Left ventricle myocardium inferior (tissue), 1 donor: ENCODE measurements at places on chromosomes 11 and 22. TPM values are rescaled to one million over a fixed set of nuclear protein-coding genes. Genes with fewer than 3 reads are reported as not detected.
A peak's percentile ranks its signal among the peaks of the same experiment; 100 is the strongest.

Gene SGSM1
- 8.8 TPM for total RNA-seq

Gene LDHAL6A
- not detected for total RNA-seq

Gene FGF4
- not detected for total RNA-seq

GRCh38 chr11:877565-877964 is 33.0 kb downstream of the CHID1 start:
- no peak for DNase-seq

DNA sequence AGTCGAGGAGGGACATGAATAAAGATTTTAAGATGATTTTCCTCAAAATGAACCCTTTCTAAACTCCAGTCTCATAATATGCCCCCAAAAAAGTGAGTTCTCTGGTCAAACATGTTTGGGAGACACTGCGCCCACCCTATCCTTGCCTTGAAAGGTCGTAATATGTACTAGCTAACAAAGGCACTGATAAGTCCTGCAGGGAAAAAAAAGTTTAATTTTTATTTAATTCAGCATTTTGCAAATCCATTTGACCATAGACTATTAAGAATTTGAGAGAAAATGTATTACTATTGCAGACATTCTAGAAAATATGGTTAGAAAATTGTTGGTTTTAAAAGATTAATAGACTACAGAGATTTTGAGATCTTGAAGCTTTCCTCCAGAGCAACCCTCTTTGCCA is 120.6 kb upstream of the ASPHD2 start:
- DNase-seq = no peak

Gene KRTAP5-2
- not detected for total RNA-seq

DNA sequence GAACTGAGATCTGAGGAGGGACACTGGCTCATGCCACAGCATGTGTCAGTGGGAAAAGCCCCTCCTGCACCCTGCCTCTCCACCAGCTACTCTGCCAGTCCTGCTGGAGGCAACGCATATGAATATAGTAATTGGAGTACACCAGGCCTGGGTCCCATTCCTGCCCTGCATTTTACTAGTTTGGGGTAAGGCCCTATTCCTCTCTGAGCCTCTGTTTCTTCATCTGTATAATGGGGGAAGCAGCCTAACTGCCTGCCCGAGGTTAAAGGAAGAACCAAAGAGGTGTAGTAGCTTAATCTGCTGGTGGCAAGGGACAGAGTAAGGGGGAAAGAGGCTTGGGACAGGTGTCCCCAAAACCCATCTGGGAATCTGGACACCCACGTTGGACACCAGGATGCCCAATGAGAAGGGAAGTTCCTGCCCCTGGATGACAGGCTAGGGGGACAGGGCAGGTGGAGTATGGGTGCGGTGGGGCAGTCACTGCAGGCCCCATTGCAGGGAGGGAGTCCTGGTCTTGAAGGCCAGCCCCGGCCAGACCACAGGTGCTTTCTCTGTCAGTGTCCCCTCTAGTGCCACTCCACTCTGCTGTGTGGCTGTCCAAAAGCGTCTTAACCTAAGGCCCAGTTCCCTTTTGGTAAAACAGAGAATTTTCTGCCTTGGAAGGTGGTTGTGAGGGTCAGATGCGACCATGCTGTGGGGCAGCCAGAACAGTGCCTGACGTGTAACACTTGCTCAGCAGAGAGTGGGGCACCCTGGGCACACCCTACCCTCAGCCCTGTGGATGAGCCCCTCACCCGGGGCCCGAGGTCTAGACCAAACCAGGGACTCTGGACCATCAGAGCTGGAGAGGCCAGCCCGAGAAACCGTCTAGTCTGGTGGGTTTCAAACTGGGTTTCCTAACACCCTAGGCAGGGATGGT is 11.5 kb downstream of the TSKU start:
- no peak for DNase-seq

- DNase-seq = peak; percentile 60
Observed at GRCh38 chr11:126115816-126116331, 53.2 kb upstream of the CDON start.

Gene PPP1CA
- total RNA-seq = 86.0 TPM

GRCh38 chr11:119320240-119320775 is 3.4 kb upstream of the MCAM start:
- peak; percentile 53 for DNase-seq

- no peak for DNase-seq
Observed at GRCh38 chr22:24063986-24064385, 52.9 kb downstream of the CABIN1 start.

- no peak for DNase-seq
Observed at GRCh38 chr11:72591785-72592502, 82.3 kb downstream of the PDE2A start.

DNA sequence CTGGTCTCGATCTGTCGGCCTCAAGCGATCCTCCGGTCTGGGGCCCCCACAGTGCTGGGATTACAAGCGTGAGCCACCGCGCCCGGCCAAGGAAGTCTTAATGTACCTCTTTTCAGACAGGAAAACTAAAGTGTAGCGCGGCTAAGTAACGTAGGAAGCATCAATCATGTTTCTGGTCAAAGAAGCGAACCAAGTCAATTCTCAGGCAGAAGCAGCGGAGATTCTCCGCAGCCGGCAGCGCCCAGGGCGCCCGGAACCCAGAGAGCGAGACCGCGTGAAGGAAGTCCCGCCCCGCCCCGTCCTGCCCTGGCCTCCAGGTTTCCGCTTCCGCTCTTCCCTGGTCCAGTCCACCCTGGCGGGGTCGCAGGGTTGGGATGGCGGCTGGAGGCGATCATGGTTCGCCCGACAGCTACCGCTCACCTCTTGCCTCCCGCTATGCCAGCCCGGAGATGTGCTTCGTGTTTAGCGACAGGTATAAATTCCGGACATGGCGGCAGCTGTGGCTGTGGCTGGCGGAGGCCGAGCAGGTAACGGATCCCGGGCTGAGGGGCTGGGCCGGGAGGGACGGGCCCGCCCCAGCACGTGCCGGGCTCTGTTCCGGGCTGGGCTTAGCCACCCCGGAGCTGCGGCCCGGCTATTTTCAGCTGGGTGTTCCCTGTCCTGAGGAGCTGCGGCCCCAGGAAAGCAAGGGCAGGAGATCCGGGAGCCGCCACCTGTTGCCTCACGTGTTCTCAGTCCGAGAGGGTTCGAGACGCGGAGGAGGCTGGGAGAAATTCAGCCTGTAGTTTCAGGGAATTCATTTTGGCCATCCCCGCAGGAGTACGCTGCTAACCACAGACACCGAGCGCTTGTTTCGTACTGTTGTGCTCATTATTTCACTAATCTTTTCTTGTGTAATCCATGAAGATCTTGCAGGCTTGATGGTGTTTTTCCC is at the start of gene ADSL:
Gene ADSL (plus strand): TSS at position 316 of the 934 bp plus-strand sequence. CDS start 59 bp downstream, at position 375.
- peak; percentile 91 for DNase-seq

Gene FXYD6
- total RNA-seq = 30.2 TPM

DNA sequence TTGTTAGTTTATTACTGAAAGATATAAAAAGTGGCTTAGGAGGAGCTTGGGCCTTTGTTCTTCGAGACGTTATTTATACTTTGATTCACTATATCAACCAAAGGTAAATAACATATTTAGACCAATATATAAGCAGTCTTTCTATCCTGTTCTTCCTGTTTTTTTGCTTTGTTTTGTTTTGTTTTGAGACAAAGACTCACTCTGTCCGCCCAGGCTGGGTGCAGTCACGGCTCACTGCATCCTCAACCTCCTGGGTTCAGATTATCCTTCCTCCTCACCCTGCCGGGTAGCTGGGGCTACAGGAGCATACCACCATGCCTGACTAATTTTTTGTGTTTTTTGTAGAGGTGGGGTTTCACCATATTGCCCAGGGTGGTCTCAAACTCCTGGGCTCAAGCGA is 66.8 kb downstream of the ATM start:
- no peak for DNase-seq

- DNase-seq = no peak
Observed at GRCh38 chr22:21570398-21570797, 2.9 kb downstream of the UBE2L3 start.

DNA sequence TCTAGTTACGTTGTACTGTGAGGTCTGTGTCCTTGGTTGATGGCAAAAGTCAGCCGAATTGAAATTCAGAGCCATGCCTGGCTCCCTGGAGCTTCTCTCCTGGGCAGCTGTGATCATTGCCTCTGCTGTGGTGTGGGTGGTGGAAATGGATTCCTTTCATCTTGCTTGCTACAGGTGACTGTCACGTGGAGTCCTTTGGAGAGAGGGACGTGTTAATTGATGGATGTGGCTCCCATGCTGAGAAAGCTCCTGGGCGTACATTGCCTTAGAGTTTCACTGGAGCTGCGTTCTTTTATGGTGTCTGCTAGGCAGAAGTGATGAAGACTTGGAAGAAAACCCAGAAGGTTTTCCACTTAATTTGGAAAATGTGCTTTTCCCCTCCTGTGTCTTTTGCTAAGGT is 41.9 kb upstream of the PPP6R3 start:
- DNase-seq = no peak

Gene SULT4A1
- total RNA-seq = 0.08 TPM

- no peak for DNase-seq
Observed at GRCh38 chr11:9259981-9260837, 4.9 kb downstream of the DENND5A start.

Gene SLC25A18
- total RNA-seq = 2.7 TPM

GRCh38 chr11:129951201-129951865 is 51.3 kb downstream of the PRDM10 start:
- no peak for DNase-seq

DNA sequence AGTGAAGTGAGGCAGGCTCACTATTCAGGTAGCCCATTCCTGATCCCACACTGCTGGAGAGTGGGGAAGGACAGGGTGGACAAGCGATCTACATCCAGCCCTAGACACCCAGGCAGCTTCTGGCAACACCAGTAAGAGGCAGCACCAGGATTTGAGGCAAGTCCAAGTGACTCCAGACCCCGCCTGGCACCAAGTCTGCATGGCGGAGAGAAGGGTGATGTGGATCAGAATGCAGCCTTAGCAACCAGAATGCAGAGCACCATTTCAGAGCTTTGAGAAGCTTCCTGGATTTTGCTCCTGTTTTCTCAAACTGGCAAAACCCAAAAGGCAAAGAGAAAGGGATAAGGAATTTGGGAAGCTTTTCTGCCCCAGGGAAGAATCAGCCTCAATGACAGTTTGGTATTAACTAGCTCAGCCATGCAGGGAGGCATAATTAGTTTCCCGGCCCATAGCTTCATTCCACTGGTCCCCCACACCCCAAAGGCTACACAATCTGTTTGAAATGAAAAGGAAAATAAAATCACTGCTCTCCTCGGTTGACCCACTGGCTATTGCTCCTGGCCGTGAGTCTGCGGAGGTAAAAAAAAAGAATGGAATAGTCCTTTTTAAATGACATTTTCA is 17.3 kb downstream of the GALNT18 start:
- DNase-seq = no peak

GRCh38 chr11:63991558-63991957 is 5.3 kb downstream of the OTUB1 start:
- DNase-seq = no peak

Gene ROM1
- 2.0 TPM for total RNA-seq

DNA sequence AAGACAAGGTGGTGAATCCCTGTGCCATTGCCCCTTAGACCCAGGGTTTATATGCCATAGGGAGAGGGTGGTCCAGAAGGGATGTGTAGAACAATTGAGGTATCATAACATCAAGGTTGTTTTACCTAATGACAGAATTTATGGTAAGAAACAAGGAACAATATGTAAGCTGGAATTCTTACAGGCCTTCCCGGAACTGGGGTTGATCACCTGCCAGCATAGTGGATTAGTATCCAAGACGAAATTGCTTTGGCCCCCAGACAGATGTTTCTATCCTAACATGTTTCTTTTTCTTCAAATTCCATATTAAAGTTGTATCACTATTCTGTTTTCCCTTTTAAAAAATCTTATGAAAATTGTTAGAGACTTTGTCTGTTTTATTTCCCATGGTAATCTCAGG is 343.8 kb upstream of the ANO3 start:
- DNase-seq = no peak

Gene CCDC81
- total RNA-seq = 0.71 TPM

Gene KLHL35
- 0.74 TPM for total RNA-seq

- DNase-seq = no peak
Observed at GRCh38 chr11:8095371-8095770, 14.4 kb downstream of the TUB start.

- no peak for DNase-seq
Observed at GRCh38 chr11:34323601-34324000, 34.2 kb downstream of the ABTB2 start.

Gene VPREB1
- total RNA-seq = not detected

GRCh38 chr11:26665946-26666345 is 55.9 kb downstream of the SLC5A12 start:
- DNase-seq = no peak

- DNase-seq = no peak
Observed at GRCh38 chr22:47091921-47092700, 329.7 kb downstream of the TBC1D22A start.

DNA sequence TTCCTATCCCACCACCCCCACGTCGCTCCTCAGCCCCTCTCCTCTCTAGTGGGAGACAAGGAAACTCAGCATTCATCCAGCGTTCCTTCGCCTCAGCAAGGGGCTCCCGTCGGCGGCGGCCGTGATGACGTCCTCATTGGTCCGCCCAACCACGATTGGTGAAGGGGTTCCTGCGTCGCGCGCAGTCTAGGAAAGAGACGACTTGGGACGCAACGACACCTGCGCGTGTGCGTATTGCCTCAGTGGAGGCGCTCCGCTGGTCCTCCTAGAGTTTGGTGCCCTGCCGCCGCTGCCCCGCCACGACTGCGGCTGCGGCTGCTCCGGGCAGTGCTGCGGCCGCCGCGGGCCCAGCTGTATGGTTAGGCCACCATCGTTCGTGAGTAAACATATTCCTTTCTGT is 56.6 kb downstream of the CCDC81 start:
- no peak for DNase-seq

Gene CECR2
- 3.1 TPM for total RNA-seq

DNA sequence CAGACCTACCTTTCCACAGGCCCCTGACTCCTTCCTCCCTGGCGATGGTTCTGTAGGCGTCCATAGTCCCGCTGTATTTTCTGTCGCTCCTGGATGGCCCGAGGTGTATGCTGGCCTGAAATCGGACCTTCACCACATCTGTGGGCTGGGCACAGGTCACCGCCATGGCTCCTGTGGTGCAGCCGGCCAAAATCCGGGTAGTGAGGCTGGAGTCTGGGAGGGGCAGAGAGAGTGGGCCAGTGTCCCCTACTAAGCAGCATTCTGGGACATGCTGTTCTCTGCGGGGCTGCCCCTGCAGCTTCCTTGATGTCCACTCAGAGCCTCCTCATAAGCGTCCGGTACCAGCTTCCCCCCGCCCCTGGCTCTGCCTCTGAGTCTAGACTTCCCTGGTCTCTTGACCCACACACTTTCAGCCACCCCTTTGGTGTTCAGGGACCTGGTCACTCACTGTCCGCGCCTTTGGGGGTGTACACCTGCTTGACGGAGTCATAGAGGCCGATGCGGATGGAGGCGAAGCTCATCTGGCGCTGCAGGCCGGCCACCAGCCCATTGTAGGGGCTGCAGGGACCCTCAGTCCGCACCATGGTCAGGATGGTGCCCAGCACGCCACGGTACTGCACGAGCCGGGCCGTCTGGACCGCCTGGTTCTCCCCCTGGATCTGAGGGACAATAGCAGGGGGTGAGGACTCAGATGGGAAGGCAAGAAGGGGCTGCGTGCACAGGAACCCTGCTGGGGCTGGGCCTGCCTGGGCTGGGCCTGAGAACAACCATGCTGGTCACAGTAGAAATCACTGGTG is 3.0 kb downstream of the UCP3 start:
- no peak for DNase-seq
